Type B pancreatic cell (in vitro differentiated cells): ENCODE measurements at places on chromosomes 2 and 18.

GRCh38 chr2:152475982-152476381 lies 141.0 kb downstream of the FMNL2 start:
- no peak for DNase-seq

GRCh38 chr18:489244-490023 lies 11.1 kb downstream of the COLEC12 start:
- no peak for DNase-seq

DNA sequence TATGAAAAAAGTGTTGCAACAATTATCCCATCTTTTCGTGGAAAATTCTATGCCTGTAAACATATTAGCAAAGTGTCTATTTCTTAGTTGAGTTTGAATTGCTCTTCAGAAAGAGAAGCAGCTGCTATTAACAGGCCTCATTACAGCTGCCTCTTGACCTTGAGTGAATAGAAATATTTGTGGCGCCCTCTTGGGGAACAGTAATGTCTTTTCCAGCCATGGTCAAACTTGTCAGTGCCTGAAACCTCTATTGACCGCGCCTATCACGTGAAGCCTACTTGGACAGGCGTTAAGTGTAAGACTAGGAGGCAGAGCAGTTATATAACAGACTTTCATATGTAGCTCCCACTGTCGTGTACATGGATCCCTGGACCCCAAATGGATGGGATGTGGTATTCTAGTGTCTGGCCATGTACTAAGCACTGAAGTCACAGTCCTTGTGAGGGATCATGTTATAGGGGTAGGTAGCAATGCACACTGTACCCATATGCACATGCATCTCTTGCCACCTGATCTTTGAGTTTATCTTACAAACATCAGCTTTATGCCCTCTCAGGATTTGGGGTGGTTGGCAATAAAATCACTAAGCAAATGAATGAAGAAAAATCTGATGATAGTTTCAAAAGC lies 245.0 kb downstream of the PTGR3 start:
- no peak for DNase-seq

DNA sequence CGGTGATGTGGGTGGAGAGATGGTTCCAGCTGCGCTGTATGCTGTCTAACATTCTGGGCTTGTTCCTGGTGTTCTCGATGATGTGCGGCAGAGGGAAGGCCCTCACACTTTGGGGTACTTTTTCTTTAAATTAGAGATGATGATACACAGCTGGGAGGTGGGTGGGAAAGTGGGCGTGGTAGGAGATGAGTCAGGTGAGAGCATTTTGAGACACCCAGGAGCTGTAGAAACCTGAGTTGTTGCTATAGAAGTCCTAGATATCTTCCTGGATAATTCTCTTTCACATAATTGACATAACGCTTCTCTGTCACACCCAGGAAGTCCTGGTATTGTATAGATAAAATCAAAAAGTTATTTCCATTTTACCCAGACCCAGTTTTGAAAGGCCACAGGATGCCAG lies 103.8 kb upstream of the ALKAL2 start:
- no peak for DNase-seq

- no peak for DNase-seq
Measured at GRCh38 chr18:57755473-57756067, 47.5 kb downstream of the ATP8B1 start.

DNA sequence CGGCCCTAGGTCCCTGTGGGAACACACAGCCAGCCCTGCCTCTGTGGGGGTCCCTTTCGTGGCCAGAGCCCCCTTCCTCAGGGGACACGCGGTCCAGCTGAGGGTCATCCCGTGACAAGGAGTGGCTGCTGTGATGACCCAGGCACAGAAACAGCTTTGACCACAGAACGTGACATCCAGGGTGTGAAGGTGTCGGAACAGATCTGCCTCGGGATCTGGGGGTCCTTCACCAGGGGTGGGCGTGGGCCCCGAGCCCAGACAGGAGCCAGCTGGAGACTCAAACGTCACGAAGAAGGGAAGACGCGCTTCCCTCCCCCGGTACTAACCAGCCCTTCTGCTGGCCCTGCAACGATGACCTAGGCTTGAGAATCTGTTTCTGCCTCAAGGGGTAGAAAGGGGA lies 75.9 kb downstream of the NFATC1 start:
- DNase-seq = no peak

GRCh38 chr2:165898381-165898780 lies 55.2 kb downstream of the TTC21B start:
- DNase-seq = no peak

DNA sequence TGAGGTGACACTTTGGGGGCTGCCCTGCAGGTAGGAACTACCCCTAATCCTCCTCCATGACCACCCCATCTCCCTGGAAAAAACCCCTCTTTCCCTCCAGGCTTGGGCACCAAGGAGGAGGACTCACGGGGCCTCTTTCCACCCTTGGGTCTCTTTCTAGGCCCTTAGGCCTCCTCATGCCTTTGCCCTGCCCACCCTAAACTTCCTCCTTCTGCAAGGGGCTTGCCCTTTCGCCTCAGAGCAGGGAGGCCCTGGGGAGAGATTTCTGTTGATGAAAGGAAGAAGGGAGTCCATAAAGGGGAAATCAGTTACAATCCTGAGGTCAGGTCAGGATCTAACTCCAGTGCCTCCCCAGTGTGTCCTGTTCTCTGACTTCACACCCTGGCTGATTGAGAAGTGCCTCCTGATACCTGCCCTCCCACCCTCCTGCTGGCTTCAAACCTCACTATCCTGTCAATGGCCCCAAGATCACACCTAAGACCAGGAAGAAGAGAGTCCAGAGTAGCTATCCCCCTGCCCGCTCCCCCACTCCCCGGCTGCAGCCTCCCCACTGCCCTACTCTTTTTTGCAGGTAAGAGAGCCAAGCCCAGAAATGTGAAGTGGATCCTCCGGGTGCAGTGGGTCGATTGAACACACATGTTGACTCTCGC lies 16.7 kb upstream of the TNS1 start:
- no peak for DNase-seq

DNA sequence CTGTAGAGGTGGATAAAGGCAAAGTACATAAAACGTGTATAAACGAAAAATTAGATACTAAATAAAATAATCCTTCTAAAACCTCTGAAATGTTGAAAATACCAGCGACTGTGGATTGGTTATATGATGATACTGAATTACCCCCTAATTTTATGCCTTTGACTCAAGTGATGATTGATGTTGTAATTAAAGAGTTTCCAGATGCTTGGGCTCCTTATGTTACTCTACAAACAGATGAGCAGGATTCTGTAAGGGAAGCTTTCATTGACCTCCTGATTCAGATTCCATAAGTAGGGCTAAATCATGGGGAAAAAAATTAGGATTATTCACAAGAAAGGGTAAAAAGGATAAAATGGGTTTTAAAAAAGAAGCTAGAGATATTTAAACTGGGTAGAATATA lies 418.2 kb upstream of the SLC39A10 start:
- no peak for DNase-seq

- no peak for DNase-seq
Measured at GRCh38 chr2:17506736-17507616, 11.3 kb downstream of the RAD51AP2 start.

GRCh38 chr2:135124924-135125886 lies 73.1 kb downstream of the RAB3GAP1 start:
- DNase-seq = no peak

DNA sequence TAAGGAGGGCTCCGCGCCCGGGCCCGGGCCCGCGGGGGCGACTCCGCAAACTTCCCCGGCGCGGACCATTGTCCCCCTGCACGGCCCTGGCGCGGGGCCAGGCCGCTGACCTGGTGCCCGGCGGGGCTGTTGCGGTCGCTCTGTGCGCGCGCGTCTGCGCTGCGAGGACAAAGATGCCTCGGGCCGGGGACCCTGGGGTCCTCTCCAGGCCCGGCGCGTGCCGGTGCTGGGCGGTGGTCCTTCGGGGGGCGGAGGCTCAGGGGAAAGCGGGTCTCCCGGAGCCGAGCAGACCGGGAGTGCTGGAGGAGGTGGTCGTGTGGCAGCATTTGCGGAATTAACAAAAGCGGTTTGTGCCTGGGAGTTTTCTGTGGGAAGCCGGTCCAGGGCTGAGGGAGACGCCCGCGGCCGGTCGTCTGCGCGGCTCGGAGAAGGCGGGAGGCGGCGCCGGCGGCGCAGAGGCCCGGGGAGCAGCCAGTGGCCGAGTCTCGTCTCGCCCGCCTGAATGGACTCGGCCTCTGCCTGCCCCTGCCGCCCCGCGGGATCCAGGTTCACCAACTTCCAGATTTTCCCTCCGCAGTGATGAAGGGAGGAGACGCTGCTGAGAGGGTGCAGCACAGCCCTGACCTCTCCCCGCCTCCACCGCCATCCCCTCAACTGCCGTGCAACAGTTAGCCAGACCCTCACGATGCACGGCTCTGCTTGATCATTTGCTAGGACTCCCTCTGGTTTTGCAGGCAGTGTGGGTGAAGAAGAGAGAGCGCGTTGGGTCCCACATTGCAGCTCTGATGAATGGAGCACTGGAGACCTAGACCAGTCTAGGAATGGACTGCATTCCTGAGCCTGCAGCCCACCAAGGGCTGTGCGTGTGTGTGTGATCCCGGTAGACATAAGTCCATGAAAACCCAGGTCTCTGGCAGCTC lies 705 bp downstream of the EFR3B start:
- DNase-seq = no peak

DNA sequence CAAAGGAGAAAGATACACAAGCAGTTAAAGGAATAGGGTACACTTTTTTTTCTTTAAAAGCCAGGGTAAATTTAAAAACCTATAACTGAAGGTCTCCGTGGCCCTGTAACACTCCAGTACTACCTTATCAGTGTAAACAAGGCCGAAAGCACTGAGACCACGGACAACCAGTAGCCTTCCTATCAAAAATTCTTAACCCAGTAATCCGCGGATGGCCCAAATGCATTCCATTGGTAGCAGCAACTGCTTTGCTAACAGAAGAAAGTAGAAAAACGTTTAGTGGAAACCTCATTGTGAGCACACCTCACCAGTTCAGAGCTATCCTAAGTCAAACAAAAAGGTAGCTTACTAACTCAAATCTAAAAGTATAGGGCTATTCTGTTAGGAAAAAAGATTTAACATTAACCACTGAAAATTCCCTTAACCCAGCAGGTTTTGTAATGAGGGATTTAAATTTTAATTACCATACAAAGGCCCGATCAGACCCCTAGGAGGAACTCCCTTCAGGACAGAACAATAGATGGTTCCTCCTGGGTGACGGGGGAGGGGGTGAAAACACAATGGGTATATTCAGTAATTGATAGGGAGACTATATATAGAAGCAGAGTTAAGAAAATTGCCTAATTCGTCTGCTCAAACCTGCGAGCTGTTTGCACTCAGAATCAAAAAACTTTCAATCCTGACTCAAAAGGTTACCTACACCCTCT lies 50.8 kb upstream of the CWC22 start:
- DNase-seq = no peak

DNA sequence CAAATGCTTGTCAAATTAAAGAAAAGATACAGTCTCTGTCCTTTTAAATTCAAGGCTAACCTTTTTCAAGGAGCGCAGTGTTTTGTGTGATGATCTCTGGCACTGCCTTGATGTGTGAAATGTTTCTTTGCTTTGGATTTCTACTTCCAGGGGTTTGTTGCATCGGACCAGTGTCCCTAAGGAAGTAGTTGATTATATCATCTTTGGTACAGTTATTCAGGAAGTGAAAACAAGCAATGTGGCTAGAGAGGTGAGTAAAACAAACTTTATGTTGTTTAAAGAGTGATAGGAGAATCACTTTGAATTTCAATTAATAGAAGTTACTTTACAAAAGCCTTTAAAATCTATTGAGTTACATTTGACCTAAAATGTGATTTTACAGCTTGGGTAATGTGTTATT lies 28.8 kb downstream of the HADHB start:
- no peak for DNase-seq

GRCh38 chr2:164080486-164080885 lies 344.7 kb upstream of the FIGN start:
- no peak for DNase-seq

DNA sequence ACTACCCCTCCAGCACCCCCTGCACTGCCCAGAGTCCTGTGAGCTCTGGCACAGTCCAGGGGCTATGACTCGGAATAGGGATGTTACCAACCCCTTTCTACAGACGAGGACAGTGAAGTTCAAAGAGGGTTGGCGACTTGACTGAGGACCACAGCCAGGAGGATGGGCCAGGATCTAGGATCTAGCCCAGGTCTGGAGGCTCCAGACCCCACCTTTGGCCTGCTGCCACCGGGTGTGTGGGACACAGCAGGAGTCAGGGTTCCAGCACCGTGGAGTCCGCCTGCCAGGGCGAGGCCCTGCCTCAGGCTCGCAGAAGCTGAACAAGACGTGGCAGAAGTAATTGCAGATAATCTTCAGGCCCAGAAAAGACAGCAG lies 37.9 kb upstream of the GPC1 start:
- no peak for DNase-seq

DNA sequence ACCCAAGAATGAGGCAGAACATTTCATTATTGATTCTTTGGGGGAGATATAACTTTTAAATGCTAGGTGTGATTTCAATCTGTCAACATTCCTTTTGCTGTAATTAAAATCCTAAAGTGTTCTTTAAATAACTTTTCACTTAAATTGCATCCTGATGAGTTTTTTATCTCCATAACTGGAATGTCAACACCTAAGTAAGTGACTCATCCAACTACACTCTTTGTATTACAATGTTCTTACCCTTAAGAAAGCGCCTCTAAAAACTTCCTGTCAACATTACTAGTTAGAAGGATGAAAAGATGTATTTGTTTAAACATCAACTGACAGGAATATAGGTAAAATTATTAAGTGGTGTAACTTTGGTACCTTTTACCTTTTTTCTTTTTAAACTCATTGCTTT lies 1657.0 kb downstream of the LRP1B start:
- no peak for DNase-seq

DNA sequence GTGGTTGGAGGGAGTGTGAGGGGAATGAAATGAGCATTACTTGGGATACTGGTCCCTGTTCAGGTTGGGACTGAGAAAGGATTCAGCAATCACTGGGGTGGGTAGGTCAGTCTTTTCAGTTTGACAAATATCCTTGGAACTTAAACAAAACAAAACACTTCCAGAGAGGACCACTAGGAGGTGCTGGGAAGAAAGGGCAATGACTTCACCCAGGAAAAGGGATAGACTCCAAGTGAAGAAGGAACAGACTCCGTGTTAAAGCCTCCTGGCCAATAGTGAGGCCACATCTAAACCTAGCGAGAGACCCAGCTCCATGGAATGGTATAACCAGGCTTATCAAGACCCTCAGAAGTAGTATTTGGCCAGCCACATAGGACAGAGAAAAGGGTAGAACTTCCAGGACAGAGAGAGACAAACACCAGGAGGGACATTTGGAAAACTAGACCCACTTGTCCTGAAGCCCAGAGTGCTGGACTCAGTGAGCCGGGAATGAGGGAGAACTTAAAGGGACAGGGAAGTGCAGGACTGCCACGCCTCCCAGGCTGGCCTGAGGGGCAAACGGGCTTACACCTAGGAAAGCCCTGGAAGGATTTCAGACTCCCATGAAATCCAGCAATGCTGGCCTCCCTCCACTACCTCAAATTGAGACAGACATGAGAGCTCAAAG lies 19.6 kb upstream of the KCNG3 start:
- DNase-seq = no peak
